EH (cell line): ENCODE measurements at places on chromosomes 1 and 21.

- DNase-seq: no peak
Measured at GRCh38 chr1:12344596-12345349, 114.9 kb downstream of the VPS13D start.

DNA sequence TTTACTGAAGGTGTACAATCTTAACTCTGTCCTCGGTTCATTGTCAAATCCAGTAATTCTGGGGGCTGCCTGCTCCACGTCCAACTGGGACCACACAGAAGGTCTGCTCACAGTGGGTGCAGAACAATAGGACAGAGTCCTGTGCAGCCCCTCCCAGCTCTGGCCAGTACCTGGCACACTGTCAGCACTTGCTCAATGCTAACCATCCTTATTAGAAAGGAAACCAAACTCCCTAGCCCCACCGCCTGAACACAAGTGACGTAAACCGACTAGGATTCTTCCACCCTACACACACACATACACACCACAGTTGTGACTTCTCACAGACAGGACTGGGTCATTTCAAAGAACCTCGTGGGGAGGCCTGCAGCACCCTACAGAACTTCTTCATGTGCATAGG, 5.2 kb downstream of the BCAR3 start:
- DNase-seq: no peak

- peak; percentile 69 for DNase-seq
Measured at GRCh38 chr1:6646499-6647148, 22.0 kb downstream of the THAP3 start.

DNA sequence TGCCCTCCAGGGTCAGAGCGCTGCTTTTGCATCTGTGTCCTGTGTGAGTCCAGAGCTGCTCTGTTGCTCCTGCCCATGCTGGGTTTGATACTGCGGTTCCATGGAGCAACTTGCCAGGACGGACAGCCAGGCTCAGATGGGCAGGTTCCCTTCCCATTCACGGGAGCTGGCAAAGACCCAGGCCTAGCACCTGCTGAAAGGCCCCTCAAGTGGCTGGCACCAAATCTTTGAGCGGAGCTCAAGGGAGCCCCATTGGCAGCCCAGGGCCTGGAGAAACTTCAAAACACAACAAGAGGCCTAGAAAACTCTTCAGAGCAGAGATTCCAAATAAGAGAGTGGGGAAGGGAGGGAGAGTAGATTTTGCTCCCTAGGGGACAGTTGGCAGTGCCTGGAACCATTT, 97.2 kb downstream of the ACTL8 start:
- no peak for DNase-seq

DNA sequence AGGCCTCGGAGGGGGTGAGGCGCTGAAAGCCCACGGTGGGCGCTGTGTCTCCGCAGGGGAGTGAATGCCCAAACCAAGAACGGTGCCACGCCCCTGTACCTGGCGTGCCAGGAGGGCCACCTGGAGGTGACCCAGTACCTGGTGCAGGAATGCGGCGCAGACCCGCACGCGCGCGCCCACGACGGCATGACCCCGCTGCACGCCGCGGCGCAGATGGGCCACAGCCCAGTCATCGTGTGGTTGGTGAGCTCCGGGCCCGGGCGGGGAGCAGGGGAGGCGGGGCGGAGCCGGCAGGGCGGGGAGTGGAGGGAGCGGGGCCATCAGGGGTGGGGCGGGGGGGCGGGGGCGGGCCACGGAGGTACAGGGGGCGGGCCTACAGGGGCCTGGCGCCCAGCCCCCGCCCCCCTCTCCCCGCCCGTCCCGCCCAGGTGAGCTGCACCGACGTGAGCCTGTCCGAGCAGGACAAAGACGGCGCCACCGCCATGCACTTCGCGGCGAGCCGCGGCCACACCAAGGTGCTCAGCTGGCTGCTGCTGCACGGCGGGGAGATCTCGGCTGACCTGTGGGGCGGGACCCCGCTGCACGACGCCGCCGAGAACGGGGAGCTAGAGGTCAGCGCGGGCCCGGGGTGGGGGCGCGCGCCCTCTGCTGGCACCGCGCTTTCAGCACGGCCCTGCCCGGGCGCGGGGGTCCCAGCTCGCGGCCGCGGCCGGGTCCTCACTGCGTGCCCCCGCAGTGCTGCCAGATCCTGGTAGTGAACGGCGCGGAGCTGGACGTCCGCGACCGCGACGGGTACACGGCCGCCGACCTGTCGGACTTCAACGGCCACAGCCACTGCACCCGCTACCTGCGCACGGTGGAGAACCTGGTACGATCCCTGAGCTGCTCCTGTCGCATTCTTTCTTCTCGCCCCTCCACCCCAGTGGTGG, 15.9 kb downstream of the ESPN start:
- DNase-seq: peak; percentile 50

DNA sequence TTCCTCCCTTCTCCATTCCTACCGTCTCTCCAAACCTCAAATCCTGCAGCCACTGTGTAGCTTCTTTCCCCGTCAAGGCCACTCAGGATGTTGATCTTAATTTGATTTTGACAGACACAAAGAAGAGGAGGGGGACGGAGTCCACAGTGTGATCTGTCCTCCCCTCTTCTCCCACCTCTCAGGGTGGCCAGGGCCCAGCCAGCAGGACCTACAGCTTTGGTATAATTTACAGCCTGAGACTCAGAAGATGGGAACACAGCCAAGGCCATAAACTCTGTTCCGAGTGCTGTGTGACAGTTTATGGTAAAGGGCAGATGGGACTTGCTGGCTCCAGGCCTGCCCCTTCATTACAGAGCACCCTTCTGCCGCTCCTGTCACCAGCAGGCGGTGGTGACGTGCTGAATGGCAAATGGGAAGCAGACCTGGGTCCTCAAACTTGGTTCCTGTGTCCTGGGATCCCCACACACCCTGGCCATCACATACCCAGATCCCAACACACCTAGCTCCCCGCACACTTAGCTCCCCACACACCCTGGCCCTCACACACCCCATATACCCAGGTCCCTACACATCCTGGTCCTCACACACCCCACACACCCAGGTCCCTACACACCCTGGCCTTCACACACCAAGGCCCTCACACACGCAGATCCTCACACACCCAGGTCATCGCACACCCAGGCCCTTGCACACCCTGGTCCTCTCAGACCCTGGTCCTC, 71.6 kb downstream of the CD2 start:
- no peak for DNase-seq

- no peak for DNase-seq
Measured at GRCh38 chr1:78492386-78492950, 1.7 kb downstream of the PTGFR start.

GRCh38 chr1:6981595-6981994, 196.3 kb downstream of the CAMTA1 start:
- DNase-seq: no peak

DNA sequence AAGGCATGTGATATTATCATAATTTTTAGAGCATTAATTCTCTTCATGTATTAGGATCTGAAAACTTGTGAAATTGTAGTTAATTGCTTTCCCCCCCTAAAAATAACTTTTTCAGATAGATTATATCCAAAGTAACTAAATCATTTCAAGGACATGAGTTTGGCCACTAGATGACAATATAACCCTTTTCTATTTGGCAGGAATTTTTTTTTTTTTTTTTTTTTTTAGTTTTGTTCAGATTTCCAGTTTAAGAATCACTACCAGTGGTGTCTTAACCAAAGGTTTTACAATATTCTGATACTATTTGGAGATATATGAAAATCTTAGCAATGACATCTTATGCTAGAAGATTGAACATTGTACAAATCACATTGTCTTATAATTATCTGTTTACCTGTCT, 370.8 kb downstream of the AMY1C start:
- no peak for DNase-seq
